ENCODE measurements at places on chromosomes 3 and 15.

- no peak for DNase-seq
These were observed 58.5 kb upstream of the CCR4 start for GRCh38 chr3:32892625-32893598.

- DNase-seq: no peak
These were observed 188.5 kb upstream of the KBTBD8 start for GRCh38 chr3:66809595-66809958.

- DNase-seq: no peak
These were observed 722.3 kb upstream of the LMCD1 start for GRCh38 chr3:7779331-7779730.

- DNase-seq: no peak
These were observed 38.3 kb upstream of the TPM1 start for GRCh38 chr15:63004211-63004610.

GRCh38 chr3:38297947-38298711 lies 16.0 kb downstream of the SLC22A14 start:
- no peak for DNase-seq
